ENCODE measurements at places on chromosomes 12 and 14.

- DNase-seq, result no peak
Measured at GRCh38 chr12:44488180-44488579, 387.9 kb downstream of the NELL2 start.

GRCh38 chr14:93101181-93101580, 14.5 kb downstream of the ITPK1 start:
- no peak for DNase-seq

DNA sequence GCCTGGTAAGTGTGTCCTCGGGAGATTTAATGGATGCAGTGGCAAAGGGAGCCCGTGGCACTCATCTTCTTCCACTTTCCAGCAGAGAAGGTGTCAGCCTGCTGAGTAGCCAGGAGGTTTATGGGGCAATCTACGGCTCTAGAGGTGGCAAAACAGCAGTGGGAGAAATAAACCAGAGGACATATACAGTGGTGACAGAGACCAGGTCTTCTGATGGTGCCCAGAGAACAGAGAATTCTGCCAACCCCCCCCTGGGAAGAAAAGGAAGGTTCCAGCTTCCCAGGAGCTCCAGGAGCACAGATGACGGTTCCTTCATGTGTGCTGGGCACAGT, 43.0 kb downstream of the SMIM41 start:
- no peak for DNase-seq

- no peak for DNase-seq
Measured at GRCh38 chr12:51753980-51754675, 94.4 kb downstream of the FIGNL2 start.

DNA sequence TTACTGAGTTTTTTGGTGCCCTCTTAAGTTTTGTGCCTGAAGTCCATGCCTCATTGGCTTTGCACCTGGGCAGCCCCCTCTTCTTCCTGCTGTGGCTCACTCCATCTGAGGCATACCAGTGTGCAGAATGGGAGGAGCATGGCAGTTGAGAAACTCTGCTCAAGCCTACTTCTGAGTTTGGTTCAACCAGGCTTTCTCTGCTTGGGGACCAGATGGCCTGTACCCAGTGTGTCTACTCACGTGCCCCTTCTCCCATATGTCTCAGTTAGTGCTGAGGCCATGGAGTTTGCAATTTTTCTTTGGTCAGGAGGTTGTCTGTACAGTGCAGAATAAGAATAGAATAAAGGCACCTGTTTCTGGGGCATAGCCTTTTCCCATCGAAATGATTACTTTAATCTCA, 383.3 kb upstream of the DDHD1 start:
- DNase-seq, result no peak
